ENCODE measurements at places on chromosomes 12 and 14.

GRCh38 chr12:27780612-27781408 lies 774 bp upstream of the MANSC4 start:
- DNase-seq: no peak

- peak; percentile 11 for DNase-seq
Measured at GRCh38 chr12:12622418-12622817, 10.7 kb downstream of the CREBL2 start.

GRCh38 chr12:54565986-54566544 lies 16.7 kb downstream of the PDE1B start:
- DNase-seq: no peak

DNA sequence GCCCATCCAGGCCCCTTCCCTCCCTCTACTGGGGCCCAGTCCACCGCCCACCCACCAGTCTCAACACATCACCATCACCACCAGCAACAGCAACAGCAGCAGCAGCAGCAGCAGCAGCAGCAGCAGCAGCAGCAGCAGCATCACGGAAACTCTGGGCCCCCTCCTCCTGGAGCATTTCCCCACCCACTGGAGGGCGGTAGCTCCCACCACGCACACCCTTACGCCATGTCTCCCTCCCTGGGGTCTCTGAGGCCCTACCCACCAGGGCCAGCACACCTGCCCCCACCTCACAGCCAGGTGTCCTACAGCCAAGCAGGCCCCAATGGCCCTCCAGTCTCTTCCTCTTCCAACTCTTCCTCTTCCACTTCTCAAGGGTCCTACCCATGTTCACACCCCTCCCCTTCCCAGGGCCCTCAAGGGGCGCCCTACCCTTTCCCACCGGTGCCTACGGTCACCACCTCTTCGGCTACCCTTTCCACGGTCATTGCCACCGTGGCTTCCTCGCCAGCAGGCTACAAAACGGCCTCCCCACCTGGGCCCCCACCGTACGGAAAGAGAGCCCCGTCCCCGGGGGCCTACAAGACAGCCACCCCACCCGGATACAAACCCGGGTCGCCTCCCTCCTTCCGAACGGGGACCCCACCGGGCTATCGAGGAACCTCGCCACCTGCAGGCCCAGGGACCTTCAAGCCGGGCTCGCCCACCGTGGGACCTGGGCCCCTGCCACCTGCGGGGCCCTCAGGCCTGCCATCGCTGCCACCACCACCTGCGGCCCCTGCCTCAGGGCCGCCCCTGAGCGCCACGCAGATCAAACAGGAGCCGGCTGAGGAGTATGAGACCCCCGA lies 6.8 kb upstream of the RNU7-1 start:
- no peak for DNase-seq

GRCh38 chr12:72141381-72141780 lies 130.8 kb upstream of the TRHDE start:
- no peak for DNase-seq

DNA sequence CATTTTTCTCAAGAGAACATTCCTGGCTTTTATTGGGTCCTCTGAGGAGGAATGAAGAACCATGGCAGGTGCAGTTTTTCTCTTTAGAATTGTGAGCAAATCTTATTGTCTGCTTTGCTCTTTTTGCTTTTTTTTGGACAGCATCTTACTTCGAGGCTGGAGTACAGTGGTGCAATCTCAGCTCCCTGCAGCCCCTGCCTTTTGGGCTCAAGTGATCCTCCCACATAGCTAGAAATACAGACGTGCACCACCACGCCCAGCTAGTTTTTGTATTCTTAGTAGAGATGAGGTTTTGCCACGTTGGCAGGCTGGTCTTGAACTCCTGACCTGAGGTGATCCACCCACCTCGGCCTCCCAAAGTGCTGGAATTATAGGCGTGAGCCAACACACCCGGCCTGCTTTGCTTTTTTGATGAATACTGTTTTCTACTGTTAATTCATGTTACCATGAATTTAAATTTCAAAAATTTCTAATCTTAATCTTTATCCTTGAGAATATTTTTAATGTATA lies 71.5 kb downstream of the POLR3B start:
- DNase-seq: no peak

DNA sequence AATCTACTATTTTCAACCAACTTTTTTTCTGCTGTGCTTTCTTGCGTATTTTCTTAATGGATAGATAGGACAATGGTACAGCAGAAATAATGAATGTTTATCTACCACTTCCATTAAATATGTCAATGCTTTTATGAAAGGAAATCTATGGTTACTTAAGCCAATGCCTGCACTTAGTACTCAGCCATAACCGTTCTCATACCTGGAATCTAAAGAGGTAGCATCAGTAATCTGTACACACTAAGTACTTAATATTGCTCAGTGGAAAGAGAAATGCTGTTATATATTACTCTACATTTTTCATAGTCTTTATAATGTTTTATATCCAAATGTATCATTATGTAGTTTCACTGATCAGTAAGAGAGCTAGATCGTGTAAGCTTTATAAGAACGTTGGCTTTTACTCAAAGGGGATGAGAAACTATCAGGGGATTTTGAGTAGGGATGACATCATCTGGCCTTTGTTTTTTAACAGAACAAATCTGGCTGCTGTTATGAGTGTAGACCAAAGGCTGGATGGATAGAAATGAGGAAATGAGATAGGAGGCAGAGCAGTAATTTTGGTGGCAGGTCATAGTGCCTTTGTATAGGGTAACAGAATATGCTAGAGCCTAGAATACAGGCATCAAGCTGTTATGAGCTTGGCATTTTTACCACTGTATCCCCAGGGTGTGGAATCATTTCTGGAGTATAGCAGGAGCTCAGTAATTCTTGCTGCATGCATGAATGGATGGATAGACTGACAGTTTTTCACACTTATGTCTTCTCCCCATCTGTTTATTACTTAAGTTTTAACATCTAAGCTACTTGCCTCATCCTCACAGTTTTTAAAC lies 34.0 kb downstream of the ALG10B start:
- no peak for DNase-seq

GRCh38 chr14:48857366-48857765 lies 728.8 kb downstream of the RPS29 start:
- DNase-seq: no peak

DNA sequence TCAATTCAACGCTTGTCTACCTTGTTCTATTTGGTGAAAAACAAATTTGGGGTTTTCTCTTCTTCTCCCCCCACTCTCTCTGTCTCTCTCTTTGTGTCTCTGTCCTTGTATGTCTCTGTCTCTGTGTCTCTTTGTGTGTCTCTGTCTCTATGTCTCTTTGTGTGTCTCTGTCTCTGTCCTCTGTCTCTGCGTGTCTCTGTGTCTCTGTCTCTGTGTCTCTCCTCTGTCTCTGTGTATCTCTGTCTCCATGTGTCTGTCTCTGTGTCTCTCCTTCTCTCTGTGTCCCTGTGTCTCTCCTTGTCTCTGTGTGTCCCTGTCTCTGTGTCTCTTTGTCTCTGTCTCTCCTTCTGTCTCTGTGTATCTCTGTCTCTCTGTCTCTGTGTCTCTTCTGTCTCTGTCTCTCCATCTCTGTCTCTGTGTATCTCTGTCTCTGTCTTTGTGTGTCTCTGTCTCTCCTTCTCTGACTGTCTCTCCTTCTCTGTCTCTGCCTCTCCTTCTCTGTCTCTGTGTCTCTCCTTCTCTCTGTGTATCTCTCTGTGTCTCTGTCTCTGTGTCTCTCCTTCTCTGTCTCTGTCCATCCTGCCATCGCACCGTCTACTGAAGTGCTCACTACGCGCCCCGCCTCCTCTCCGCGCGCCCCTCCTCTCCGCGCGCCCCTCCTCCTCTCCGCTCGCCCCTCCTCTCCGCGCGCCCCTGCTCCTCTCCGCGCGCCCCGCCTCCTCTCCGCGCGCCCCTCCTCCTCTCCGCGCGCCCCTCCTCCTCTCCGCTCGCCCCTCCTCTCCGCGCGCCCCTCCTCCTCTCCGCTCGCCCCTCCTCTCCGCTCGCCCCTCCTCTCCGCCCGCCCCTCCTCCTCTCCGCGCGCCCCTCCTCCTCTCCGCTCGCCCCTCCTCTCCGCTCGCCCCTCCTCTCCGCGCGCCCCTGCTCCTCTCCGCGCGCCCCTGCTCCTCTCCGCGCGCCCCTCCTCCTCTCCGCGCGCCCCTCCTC lies 12.8 kb downstream of the LRCOL1 start:
- no peak for DNase-seq

DNA sequence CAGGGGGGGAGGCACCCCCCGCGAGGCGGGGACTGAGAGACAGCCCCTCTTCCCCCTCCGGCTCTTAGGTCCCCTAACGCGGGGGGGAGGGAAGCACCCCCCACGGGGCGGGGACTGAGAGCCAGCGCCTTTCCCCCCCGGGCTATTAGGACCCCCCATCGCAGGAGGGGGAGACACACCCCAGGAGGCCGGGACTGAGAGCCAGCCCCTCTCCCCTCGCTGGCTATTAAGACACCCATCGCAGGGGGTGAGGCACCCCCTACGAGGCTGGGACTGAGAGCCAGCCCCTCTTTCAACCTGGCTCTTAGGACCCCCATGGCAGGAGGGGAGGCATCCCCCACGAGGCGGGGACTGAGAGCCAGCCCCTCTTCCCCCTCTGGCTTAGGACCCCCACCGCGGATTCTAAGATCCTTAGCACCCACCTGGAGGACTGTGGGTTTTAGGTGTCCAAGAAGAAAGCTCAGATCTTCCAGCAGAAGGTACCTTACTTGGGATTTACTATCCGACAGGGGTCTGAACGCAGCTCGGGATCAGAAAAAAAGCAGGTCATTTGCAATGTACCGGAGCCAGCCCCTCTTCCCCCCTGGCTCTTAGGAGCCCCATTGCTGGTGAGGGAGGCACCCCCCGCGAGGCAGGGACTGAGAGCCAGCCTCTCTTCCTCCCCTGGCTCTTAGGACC lies 197.8 kb upstream of the PZP start:
- no peak for DNase-seq

- no peak for DNase-seq
Measured at GRCh38 chr12:53726341-53726740, 911 bp downstream of the CALCOCO1 start.

- DNase-seq: no peak
Measured at GRCh38 chr12:94535510-94535921, 75.8 kb upstream of the CEP83 start.

DNA sequence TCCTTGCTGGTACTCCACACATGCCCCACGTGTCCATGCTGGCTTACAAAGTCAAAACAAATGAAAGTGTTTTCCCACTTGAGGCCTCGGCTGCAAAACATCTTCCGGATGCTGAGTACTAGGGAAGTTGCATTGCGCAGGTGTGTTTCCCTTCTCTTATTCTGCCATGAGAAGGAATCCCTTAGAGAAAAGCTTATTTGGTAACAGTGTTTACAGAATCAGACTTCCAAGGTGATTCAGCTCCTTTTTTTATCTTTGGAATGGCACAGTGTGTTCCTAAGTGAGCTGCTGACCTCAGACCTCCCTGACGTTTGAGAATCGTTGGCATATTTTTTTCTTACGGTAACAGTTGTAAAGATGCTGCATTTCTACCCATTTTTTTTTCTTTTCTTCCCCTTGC lies 211.3 kb downstream of the ESR2 start:
- no peak for DNase-seq

- no peak for DNase-seq
Measured at GRCh38 chr14:29913566-29913965, 14.1 kb downstream of the PRKD1 start.

DNA sequence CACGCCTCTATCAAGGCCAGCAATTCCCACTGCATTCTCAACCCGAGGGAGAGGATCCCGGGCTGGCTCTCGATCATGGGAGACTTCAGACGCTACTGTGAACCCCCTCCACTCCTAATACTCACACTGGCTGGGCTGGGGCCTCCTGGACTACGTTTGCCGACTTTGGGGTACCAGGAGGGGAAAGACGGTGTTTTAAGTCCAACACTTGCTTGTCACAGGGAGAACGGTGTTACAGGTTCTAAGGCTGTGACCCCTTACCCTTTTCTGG lies 463 bp downstream of the NACA start:
- DNase-seq: no peak

- no peak for DNase-seq
Measured at GRCh38 chr14:20413744-20414082, 412 bp upstream of the TEP1 start.

DNA sequence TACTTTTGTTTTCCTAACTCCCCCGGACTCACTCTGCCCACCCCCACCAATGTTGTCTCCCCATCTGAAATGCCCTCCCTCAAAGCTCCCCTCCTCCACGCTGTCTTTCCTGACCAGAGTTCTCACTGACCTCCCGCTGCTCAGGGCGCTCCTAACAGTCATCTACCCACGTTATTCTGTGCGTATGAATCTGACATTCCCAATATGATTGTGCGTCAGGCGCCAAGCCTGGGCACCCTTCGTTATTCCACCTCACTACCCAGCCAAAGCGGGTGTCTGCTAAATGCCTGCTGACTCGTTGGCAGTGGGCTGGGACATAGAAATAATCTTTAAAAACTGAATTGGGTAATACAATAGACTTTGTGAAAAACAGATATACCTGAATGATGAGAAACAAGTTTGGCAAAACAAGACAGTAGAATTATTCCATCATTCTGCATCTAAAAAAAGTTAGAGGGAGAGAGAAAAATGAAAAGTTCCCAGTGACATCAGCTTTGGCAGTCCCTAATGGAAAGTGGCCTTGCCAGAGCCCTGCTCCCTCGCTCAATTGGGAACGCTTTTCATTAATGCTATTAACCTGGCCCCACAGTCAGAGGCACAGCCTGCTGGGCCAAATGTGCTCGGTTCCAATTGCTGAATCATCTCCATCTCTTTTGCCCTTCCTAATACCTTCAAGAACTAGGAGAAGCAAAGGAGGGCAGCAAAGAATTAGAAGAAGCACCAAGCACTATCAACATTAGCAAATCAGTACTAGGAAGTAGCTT lies 74.0 kb upstream of the PLXNC1 start:
- DNase-seq: no peak

DNA sequence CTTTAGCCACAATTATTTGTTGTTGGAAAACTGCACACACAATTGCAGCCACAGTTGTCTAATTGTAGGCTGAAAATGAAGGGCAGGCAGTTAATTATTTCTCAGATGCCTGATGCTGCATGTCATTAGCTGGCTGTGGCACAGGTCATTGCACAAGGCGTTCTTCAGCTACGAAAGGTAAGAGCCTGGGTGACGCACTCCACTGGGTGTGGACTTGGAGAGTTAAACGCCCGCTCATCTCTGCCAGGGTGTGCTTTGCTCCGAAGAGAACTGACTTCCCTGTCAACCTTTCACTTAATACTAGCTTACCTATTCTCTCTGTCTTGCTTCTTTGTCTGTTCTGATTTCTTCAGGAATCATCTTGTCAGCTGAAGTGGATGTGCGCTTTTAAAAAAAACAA lies 91.4 kb upstream of the CPM start:
- DNase-seq: no peak
